ENCODE measurements at places on chromosomes 3 and 15. TPM values are rescaled to one million over a fixed set of nuclear protein-coding genes. Genes with fewer than 3 reads are reported as not detected.

TEX55 gene
- total RNA-seq = not detected

SAMD7 gene
- total RNA-seq = not detected

MAGEL2 gene
- total RNA-seq = 0.50 TPM

SAMMSON gene
- not detected for total RNA-seq

LINGO1 gene
- total RNA-seq = not detected
